ENCODE measurements at places on chromosomes 6 and 20.

DNA sequence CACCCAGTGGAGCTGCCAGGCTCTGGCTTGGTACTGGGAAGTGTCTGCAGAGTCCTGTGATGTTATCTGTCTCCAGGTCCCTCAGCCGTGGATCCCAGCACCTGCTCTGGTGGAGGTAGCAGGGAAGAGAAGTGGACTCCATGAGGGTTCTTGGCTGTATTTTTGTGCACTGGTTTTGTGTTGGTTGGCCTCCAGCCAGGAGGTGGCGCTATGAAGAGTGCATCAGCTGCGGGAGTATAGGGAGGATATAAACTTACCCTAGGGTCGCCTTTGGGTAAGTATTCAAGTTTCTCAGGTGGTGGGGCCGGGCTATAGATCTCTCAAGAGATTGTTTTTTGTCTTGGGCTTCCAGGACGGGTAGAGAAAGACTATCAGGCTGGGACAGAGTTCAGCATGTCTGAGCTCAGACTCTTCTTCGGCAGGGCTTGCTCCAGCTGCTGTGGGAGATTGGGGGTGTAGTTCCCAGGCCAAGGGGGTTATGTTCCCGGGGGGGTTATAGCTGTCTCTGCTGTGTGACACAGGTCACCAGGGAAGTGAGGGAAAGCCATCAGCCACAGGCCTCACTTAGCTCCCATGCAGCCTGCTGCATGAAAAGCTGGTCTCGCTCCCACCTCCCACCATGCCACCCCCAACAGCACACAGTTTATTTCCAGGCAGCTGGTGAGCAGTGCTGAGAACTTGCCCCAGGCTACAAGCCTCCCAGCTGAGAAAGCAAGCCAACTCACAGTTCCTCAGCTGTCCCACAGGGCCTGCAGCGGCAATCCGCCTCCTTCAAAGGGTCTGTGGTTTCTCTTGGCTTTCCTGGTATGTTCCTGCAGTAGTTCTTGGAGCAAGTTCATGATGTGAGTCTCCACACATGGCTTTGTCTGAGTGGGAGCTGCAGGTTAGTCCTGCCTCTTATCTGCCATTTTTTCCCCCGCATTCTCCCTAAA is 115.7 kb downstream of the AIG1 start:
- no peak for DNase-seq

DNA sequence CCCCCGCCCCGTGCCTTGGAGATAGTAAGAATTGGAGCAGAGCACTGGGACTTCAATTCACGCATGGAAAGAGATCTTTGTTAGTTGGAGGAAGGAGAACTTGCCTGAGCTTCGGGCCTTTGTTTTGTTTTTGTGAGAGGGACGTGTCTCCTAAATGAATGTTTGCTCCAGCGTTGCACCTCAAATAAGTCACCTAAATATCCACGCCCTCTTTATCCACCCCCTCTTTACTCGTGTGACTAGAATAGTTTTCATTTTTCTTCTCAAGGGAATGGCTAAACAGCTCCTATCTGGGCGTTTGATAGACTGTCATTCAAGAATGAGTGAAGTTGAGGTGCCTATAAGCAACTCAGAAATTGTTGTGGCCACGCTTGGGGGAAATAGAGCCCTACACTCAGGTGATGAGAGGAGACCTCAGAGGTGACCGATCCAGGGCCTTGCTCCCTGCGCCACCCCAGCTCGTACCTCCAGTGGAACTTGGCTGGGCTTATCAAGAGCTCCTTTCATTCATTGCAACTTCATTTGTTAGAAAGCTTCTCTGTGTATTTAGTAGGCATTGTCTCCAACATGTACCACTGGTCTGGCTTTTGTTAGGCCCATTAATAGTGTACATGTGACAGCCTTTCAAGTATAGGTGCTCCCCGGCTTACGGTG is 861 bp downstream of the PCMTD2 start:
- no peak for DNase-seq

GRCh38 chr20:64234291-64234791 is 21.2 kb upstream of the PCMTD2 start:
- DNase-seq, result no peak

DNA sequence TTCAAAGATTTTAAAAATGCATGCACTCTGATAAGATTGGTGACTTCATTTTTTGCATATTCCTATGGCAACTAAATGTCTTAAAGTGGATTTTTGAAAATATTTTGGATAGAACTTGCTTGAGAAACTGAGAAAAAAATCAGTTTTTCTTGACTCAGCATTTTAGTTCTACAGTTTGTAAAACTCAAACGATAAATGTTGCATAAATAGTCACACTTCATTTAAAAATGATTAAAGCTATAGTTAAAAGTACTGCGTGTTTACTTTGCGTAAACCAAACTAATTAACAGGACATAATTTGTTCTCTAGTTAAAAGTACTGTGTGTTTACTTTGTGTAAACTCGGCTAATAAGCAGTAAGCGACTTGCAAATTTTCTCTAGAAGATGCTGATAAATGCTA is 28.3 kb upstream of the MEI4 start:
- DNase-seq, result no peak

- no peak for DNase-seq
Measured at GRCh38 chr20:13226367-13226766, 5.3 kb downstream of the ISM1 start.

DNA sequence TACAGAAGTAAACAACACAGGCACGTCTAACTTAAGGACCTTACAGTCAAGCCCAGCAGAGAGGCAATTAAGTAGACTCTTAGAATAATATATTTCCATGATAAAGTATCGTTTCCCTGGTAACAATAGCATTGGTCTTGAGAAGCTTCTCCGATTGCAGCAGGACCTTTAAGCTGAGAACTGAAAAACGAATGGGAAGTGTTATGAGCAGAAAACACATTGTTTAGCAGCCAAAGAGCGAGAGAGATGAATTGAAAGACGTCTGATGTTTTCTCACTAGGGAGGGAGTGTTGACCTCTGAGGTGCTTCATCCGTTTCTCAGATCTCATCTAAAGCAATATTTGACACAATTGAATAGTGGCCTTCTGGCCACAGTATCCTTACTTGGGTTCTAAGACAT is 855 bp downstream of the BYSL start:
- no peak for DNase-seq

DNA sequence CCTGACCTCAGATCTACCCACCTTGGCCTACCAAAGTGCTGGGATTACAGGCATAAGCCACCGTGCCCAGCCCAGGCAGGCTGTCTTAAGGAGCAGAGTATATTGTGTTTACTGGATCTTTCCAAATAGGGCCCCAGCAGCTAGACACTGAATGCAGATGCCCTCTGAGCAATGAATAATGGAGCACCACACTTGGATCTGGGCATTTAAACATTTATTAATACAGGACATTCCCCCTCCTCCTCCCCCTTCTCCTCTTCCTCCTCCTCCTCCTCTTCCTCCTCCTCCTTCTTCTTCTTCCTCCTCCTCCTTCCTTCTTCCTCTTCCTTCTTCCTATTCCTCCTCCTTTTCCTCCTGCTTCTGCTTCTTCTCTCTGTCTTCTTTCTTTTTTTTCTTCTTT is 34.2 kb downstream of the CD83 start:
- no peak for DNase-seq

- no peak for DNase-seq
Measured at GRCh38 chr20:2626853-2627541, 25.4 kb upstream of the NOP56 start.

DNA sequence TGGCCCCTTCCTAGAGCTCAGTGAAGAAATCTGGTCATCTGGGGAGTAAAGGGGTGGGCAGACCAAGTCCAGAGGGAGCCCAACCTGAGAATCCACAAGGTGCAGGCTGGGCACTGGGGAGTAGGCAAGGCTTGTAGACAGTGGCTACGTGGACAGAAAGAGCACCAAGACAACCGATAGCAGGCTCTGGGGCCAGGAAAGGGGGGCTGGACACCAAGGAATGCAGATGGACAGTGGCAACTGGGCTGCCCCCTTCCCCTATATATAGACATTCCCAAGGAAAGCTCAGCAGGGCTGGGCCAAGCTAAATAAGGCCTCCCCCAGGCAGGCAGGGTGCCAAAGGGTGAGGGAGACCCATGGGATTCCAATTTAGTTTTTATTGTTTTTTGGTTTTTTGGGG is 1.5 kb upstream of the TNNC2 start:
- DNase-seq, result no peak

GRCh38 chr20:11792568-11792953 is 125.1 kb upstream of the BTBD3 start:
- DNase-seq, result no peak

GRCh38 chr6:127907960-127908640 is 7.2 kb upstream of the THEMIS start:
- DNase-seq, result no peak

DNA sequence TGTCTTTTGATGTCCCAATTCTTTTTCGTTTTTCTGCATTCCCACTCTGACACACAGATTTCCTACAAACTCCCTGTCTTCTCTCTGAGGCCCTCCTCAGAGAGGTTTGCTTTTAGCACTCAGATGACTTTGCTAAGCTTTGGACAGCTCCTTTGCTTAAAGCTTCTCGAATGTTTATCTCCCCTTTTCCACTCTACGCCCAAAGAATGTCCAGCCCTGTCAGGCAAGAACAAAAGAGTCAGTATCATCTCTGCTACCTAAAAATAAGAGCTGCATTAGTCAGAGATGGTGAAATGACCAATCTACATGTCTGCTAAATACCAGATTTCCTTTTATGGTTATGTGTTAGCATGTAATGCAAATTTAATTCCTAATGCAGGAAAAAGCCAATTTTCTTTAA is 56.8 kb downstream of the PREP start:
- peak; percentile 6 for DNase-seq

DNA sequence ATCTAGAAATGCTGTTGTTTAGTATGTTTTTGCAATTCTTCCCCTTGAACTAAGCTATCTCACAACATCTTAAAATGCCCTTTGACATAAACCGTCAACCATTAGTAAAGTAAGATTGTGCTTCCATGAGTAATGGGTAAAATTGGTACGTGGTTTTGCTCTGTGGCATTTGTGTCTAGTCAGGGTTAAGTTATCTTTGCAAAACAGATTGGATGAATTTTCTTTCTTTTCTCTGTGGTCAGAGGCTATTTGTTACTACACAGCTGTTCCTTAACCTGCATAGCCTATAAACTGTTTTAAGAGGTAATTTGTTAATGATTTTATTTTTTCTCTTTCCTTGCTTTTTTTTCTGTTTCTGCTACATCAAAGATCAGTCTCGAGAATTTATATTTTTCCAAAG is 75.4 kb downstream of the RPP40 start:
- DNase-seq, result peak; percentile 93

- peak; percentile 26 for DNase-seq
Measured at GRCh38 chr20:63939061-63939935, 16.9 kb downstream of the UCKL1 start.

DNA sequence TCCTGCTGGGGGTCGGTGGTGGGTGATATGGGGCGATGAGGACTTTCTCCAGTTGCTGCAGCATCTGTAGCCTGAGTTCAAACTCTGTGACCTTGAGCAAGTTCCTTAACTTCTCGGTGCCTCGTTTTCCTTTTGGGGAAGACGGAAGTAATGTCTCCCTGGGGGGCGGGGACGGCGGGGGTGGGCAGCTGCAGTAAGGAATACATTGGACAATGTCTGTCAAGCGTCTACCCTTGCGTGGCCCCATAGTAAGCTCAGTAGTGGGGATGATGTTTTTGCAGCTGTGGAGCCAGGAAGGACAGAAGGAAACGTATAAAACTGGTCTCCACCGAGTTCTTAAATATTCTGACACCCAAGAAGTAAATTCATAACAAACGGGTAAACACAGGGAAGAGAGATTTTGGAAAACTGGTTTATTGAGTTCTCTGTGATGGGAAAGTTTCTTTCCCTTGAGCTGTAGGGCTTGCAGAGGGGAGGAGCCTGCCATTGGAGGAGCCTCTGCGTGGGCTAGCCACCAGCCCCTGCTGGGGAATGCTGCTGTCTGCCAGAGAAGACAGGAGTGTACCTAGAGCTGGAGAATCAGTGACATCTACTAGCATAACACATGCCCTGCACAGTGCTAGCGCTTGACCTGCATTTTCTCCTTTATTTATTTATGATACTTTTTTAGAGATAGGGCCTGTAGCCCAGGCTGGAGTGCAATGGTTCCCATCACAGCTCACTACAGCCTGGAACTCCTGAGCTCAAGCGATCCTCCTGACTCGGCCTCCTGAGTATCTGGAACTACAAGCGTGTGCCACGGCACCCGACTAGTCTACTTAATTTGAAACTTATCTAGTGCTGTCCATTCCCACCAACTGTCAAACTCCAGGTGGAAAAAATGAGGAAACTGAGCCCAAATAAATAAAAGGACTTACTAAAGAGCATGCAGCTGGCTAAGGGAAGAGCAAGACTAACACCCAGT is 1.2 kb upstream of the ACSS1 start:
- DNase-seq, result peak; percentile 68

DNA sequence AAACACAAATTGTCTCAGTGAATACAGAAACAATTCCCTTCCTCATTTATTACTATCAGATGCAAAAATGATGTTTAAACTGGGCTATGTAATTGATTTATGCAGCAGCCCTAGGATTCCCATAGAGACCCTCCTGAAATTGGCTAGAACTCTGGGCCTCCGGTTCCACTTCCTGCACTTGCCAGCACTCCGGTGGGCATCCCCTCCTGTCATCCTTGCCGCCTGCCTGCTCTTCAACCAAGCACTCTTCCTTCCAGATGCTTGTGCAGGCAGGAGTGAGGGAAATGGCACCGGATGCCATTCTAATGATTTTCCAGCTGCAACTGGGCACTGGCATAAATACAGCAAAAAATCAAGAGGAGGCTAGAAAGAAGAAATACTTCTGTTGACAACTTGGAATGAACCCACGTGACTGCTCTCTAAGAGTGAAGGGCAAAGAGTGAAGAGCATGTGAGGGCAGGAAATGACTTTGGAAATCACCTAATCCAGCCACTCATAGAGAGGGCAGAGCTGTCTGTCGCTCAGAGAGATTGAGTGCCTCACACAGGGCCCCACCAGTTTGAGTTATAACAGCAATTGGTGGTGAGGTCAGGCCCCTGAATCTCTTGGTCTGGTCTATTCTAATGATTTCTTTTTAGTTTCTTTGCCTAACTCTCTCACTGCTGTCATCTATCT is 3.7 kb upstream of the NEDD9 start:
- DNase-seq, result peak; percentile 32

GRCh38 chr6:101397199-101397598 is 3.7 kb downstream of the GRIK2 start:
- no peak for DNase-seq

DNA sequence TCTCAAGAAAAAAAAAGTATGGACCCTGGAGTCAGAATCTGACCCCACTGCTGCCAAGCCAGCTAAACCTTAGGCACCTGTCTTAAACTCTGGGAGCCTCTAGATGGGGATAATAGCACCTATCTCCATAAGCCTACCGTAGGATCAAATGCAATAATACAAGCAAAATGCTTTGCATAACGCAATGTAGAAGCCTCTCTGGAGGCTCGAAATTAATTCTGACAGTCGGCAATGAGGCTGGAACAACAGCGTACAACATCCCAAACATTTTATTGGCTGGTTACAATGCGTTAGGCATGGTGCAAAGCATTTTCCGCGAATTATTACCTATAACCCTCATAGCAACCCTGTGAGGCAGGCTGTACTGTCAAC is 521 bp downstream of the CDK5RAP1 start:
- peak; percentile 54 for DNase-seq

GRCh38 chr6:166905013-166905412 is 51.3 kb downstream of the RNASET2 start:
- no peak for DNase-seq

- no peak for DNase-seq
Measured at GRCh38 chr6:24149296-24149695, 23.3 kb downstream of the NRSN1 start.

- DNase-seq, result no peak
Measured at GRCh38 chr6:125839879-125840278, 49.1 kb downstream of the NCOA7 start.

Data from hematopoietic multipotent progenitor cell treated with erythropoietin and hydrocortisone succinate and interleukin-3 and kit ligand, for 4 days (in vitro differentiated cells).